ENCODE measurements at places on chromosomes 5 and 9.

GRCh38 chr9:113461285-113461684, 2.2 kb upstream of the RGS3 start:
- DNase-seq: no peak

DNA sequence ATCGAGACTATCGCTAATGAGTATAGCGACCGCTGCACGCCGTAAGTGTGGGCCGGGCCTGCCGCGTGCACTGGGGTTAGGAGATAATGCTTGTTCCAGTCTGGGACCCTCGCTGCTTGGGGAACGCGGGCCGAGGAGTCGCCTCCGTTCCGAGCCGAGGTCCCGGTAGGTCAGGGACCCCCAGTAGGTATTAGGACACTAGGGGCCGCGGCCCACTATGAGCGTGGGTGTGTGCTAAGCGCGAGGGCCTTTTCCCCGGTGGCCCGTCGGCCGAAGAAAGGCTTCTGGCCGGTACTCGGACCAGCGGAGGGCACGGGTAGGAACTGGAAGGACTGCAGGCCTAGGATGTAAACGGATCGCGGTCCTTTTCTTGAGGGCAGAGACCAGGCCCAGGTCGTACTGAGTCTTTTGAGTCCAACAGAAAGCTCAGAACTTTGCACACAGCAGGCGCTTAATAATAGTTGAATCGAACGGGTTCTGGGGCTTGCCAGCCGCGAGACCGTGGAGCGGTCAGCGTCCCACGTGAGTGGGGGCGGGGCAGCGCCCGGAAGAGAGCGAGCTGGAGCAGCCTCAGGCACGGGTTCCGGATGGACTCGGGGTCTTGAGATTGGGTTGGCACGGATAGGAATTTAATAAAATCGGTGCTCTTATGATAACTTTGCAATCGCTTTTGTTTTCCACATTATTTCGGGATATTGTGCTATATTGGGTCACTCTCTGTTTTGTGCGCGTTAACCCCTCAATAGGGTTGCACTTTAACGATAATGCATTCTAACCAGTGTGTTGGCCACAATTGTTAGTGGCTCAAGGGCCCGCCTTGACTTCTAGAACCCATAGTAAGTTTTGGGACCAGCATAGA, 733 bp downstream of the HSPA4 start:
- DNase-seq: peak; percentile 38

- no peak for DNase-seq
Measured at GRCh38 chr5:133697536-133698258, 85.4 kb upstream of the FSTL4 start.

DNA sequence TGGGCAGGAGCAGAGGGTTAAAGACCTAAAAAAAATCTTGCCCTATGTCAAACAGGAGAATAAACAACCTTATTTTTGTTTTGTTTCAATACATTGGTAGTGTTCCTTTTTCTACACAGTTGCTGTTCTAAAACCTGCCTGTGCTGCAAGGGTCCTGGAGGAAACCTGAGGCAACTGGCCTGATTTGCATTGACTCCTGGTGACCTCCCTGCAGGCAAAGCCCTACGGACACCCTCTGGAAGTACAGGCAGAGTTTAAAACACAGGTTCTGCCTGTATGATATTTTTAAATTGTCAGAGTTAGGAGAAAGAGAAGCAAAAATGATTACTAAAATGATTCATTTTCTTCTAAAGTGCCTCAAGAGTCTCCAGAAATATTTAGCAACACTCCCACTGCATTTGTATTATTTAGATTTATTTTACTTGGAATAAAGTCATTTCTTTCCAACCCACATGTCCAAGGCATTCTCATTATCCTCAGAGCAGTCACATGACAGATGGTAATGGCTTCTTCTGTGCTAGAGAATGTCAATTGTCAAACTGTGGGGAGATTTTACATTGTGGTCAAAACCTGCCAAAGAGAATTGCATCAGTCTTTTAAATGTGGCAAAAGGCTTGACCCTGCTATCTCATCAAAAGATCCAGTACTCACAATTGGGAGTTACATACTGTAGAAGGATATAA, 559.6 kb downstream of the CETN3 start:
- no peak for DNase-seq

DNA sequence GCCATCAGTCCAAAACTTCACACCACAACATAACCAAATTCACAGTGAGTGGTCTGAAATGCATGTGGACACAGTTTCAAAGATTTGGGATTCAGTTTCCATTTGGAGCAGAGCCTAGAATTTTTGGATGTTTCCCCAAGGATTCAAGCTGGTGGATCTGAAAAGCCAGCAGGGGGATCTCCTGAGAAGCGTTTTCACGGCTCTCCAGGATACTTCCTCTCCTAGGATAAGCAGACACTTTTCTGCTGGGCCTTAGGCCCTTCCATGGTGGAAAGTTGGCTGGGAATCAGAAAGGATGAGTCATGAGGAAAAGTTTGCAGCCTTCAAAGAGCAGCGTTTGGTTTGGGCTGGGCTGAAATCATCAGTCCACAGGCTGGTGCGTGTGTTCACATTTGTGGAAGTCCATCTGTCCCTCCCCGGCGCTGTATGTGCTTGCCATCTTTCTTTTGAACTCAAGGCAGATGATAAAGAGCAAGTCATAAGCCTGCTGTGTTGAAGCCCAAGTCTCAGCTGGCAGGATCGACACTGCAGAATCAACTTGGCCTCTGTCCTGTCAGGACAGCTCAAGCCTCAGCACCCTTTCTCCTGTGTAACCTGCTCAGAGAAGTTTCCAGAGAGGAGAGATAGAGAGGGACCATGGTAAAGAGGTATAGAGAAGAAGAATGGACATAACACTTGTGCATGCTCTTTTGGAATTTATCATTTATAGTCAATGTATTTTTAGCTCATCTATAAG, 152.6 kb upstream of the MSX2 start:
- DNase-seq: no peak

DNA sequence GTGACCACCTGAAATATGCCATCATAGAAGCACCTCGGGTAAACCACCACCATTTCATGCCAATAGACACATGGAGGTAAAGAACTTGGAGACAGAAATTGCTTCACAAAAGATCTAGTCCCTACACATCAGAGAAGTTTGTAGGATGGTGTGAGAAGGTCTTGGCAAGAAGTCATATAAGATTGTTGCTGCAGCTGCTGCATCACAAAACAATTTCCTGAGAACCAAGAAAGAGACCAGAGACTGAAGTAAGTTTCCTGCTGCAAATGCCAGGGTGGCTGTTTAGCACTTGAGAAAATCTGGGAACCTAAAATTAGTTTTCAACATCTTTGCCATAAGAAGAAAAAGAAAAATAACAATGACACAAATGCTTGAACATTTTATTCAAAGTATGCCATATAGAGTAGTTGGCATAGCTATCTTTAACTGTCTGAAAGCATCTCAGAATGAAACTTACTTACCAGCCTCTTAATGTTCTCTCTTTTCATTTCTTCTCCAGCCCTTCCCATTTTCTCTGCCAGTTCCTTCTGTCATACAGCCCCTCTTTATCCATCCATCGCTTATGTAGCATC, 114.3 kb downstream of the KCTD16 start:
- DNase-seq: no peak

GRCh38 chr9:33903157-33903780, 86.3 kb downstream of the UBE2R2 start:
- DNase-seq: no peak

DNA sequence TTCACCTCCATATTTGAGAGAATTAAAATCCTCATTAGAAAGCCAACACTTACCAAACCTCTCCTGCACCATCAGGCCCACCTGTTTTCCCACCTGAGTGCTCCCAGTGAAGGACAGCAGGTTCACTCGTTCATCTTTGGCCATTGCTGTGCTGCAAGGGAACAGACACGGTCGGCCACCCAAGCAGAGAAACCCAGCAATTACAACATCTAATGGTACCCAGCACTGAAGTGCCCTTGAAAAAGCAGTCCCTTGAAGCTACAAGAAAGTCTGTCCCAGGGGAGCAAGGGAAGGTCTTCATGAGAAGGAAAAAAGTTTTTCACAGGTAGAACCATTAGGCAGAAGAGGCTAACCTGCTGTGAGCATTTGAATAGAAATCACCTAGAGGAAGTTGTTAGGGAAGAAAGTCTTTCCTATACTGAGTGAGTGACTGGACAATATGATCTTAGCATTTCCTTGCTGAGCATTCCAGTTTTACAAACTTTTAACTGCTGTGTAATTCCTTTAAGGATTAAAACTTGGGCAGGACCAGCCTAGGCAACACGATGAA, 26.7 kb downstream of the ALDH7A1 start:
- DNase-seq: no peak

DNA sequence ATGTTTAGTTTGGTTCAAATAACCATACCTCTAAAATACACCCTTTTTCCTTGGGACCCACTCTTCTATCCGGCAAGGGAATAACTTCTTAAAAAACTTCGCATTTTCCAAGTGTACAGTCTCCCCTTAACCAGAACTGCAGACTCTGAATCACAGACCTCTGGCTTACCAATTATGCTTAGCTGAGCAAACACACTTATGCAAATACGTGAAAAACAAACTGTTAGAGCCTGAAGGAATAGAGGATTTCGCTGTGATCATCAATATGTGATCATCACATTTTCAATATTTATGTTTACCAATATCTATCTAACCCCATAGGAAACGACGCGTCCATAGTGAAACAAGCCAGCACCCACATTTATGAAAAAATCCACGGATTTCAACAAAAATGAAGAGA, 1.3 kb downstream of the LPAR1 start:
- no peak for DNase-seq

DNA sequence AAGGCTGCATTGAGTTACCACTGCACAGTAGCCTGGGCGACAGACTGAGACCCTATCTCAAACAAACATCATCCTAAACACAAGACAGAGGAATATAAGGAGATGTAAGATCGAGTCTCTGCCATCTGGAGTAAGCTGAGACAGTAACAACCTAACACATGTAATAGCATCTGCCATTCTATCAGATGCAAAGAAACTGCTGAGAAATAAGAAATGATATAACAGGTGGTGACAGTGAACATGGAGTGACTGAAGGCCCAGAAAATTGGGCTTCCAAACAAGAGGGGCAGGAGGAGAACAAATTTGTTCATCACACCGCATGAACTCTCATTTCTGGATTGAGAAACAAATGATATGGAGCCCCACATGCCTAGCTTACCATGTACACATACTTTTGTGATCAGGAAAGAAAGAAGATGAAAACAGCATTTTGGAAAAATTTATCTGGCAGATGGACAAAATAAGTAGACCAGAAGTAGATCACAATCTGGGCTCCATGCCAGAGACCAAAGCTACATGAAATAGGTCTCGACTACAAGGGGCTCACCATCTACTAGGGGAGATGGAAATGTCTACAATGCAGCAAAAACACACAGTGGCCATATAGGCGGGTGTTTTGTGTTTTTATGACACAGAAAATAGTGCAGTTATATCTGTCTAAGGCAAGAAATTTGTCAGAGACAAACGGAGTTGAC, 45.5 kb downstream of the ECPAS start:
- DNase-seq: no peak

DNA sequence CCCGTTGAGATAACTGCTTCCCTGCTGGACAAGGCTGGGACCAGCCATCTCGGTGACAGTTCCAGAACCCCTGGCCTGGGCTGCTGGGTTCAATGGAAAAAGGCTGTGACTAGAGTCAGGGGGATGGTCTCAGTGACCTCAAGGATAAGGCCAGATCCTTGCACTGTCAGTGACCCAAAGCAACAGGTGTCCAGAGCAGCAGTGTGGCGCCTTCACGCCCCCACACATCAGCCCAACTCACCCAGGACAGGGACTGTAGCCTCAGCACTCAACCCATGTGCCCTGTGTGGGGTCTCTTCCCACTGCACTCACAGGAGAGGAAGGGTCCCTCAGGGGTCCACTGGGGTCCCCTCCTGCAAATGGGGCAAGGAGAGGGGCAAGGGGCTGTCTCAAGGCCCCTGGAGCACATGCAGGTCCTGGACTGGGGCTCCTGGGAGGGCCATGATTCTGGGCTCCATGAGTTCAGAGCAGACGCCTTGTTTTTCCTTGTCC, 698 bp upstream of the LCN2 start:
- no peak for DNase-seq

GRCh38 chr5:179858241-179858585, 404 bp downstream of the MRNIP start:
- DNase-seq: peak; percentile 75

- DNase-seq: no peak
Measured at GRCh38 chr5:146699138-146699537, 179.4 kb downstream of the PPP2R2B start.

GRCh38 chr9:21311889-21312288, 6.8 kb upstream of the IFNA5 start:
- DNase-seq: no peak

DNA sequence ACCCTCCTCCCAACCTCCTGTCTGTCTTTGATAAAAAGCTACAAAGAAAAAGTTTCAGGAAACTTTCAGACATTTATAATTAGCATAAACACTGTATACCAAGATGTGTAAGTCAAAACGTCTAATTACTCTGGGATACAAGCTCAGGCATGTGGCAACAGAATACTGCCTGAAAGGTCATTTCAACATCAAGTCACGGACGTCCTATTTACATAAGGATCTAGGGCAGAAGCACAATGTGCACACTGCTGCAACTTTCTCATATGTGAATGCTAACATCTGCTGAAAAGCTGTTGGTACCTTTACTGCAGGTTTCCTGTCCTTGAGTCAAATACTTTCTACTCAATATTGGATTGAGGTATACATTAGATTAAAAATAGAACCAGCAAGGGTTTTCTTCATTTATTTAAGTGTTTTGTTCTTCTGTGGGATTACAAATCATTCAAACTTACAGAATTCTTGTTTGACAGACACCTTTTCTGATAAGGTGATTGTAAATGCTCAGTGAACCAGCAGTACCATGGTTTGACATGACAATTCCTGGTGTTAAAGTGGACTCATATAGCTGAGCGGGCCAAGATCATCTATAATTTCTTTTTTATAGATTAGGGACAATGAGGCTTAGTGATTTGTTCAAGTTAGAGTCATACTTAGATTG, 36.8 kb downstream of the ELL2 start:
- no peak for DNase-seq

- DNase-seq: no peak
Measured at GRCh38 chr9:108374626-108375025, 481.2 kb downstream of the ACTL7B start.

- DNase-seq: no peak
Measured at GRCh38 chr5:97224112-97224750, 41.2 kb upstream of the RIOK2 start.

- DNase-seq: no peak
Measured at GRCh38 chr9:11933926-11934325, 759.3 kb upstream of the TYRP1 start.

GRCh38 chr5:36558641-36559040, 47.8 kb upstream of the SLC1A3 start:
- DNase-seq: no peak

GRCh38 chr5:2751592-2752021, at the start of gene IRX2:
Gene IRX2, minus strand, starts transcription at chr5:2751677. Its CDS starts 264 bp downstream, at chr5:2751413.
- DNase-seq: no peak

DNA sequence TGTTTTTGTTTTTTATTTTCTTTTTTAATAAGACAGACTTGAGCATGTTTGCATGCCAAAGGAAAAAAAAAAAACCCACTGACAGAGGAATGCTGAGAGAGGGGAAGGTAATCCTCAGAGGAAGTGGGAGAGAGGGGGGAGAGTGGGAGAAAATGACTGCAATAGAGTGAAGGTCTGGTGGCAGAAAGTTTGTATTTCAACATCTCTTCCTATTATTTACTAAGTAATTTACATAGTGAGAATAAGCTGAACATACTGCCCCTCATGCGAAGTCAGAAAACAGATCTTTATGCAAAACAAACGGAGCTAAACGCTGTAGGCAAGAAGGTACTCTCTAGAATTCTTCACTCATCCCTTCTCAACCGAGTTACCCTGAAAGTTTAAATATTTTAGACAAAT, 45.0 kb downstream of the ELL2 start:
- DNase-seq: no peak
